Stimulated activated CD8-positive, alpha-beta memory T cell treated with anti-CD3 and anti-CD28 coated beads, Interleukin-4, amount 100 ng/mL, for 4 hours (primary cell): ENCODE measurements at places on chromosomes 11 and 22.

DNA sequence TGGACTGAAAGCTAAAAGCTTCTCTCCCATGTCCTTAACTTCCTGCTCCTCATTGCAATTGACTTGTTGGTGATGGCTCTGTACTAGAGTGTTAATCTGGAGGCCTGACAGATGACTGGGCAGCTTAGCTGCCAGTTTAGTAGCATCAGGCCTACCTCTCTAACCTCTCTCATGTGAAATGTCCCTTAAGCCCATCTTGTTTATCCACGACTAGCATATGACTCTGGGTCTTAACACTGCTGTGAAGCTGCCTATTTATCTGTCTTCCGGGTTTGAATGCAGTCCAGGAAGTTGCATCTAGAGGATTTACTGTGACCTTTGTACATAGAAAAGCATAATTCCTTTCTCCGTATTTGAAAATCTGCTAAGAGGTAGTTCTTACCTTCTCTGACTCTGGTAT lies 85.3 kb upstream of the HORMAD2 start:
- DNase-seq, result no peak

DNA sequence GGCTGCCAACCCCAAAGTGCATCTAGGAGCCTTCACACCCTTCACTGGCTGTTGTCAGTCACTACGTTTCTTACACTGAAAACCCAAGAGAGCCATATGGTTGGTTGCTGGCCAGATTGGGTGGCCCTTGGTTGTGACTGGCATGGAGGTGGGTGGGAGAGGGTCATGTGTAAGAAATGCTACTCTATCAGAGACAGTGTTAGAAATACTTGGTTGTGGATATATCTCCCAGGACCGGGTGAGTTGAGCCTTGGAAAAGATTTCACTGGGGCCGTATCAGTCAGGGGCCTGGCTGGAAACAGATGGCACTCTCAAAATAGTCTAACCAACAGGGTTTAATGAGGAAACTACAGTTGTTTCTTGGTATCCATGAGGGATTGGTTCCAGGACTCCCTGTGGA lies 15.2 kb downstream of the ENDOD1 start:
- no peak for DNase-seq

GRCh38 chr11:105054723-105055493 lies 9.8 kb upstream of the CARD16 start:
- no peak for DNase-seq

- no peak for DNase-seq
Measured at GRCh38 chr22:34344702-34345101, 424.4 kb upstream of the LARGE1 start.

- DNase-seq, result no peak
Measured at GRCh38 chr11:130826572-130826971, 89.7 kb downstream of the SNX19 start.

DNA sequence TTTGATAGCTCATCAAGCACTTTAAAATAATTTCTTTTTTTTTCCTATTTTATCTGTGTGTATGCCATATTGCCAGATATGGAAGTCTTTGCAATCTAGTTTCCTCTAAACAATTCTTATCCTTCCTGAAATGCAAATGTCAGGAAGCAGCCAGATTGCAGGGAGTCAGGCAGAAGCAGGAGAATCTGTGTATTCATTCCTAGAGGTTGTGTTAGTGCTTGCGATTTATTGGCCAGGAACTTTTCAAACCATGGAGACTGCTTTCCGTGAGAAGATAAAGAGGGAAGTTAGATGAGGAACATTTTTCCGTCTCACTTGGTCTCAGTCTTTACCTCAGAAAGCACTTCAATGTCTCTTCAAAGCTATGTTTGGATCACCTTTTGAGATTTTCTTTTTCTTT lies 91.9 kb downstream of the GRAMD1B start:
- no peak for DNase-seq

- no peak for DNase-seq
Measured at GRCh38 chr11:62508336-62509058, 38.1 kb downstream of the AHNAK start.

- no peak for DNase-seq
Measured at GRCh38 chr11:70550456-70551195, 152.3 kb downstream of the CTTN start.

- no peak for DNase-seq
Measured at GRCh38 chr11:116651737-116652237, 121.0 kb downstream of the BUD13 start.

GRCh38 chr11:59207988-59208451 lies 4.7 kb downstream of the MPEG1 start:
- no peak for DNase-seq

DNA sequence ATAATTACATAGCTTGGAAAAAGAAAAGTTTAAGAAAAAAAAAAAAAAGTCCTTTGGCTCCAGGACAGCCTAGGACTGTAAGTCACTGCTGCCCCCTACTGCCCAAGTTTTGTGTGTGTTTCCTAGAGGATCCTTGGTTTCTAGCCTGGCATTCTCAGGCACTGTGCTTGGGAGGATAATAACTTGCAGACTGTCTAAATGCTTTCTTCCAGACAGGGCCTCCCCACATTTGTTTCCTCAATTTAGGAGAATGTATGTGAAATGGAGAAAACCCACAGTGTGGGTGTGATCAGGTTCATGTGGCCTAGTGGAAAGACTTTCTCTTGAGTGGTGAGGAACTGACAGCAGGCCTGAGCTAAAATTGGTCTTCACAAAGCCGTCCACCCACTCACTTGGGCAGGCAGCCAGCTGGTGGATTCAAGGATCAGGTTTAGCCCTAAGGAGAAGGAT lies 191.0 kb downstream of the NAV2 start:
- DNase-seq, result no peak

GRCh38 chr11:4881188-4881587 lies 512 bp upstream of the OR51T1 start:
- no peak for DNase-seq

- DNase-seq, result no peak
Measured at GRCh38 chr11:100851147-100851546, 164.1 kb downstream of the ARHGAP42 start.

GRCh38 chr11:68584991-68585524 lies 99.3 kb upstream of the GAL start:
- no peak for DNase-seq

DNA sequence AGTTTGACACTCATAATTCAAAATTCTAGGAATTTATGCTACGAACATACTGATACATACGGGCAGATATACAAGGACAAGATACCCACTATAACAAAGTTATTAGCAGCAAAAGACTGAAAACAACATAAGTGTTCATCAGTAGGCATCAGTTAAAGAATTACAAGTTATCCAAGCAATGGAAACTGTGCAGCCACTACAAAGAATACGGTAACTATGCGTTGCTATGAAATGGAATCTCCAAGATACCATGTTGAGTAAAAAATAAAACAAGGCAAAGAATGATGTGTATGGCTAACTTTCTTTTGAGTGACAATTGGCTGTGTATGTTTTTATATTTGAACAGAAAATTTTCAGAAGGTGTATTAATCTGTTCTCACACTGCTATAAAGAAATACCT lies 151.7 kb downstream of the ADAMTS15 start:
- no peak for DNase-seq

DNA sequence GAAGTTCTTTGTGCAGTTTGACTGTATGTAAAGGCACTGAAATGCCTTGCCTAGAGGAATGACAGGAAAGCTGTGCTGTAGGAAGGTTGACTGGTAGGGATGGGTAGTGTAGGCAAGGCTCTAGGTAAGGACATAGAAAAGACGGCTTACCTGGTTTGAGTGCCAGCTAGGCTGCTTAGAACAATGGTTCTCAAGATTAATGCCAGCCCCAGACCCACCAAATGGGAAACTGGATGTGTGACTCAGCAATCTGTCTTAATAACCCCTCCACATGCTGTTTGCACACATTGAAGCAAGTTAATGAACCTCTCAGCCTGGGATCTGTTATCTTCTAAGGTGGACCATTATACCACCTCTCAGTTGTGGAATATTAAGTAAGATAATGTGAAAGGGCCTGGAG lies 3.7 kb downstream of the RPS3 start:
- no peak for DNase-seq

GRCh38 chr11:68460741-68461574 lies at the start of gene PPP6R3:
TSS of gene PPP6R3 (plus strand) at chr11:68460752. CDS start at chr11:68537665, 76,913 bp downstream.
- no peak for DNase-seq

DNA sequence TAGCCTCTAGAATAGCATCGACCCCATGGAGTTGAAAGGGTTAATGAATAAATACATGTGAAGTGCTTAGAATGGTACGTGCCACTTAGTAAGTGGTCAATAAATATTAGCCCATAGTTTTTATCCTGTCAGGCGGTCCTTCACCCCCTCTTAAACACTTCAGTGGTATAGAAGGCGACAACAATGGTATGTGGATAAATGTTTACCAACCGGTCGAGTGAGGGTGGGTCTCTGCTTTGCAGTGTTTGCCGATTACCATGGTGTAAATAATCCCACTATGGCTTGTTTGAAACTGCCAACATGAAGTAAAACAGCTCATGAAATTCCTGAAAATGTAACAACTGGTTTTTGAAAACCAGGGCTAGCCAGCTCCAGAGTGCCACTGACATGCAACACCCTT lies 541.2 kb downstream of the BUD13 start:
- no peak for DNase-seq

DNA sequence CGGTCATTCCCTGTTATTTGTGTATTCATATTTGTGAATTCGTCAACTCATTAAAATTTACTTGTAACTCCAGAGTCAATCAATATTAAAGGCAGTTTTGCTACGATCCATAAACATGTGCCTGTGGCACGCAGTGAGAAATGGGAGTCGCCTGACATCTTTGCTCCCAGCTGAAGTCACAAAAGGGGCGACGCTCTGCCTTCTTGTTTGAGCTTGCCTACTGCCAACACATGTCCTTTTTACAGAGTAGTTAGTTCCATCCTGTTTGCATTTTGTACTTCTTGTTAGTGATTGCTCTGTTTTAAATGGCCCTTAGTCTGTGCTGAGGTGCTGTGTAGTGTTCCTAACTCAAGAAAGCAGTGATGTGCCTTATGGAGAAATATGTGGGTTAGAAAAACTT lies 305.3 kb downstream of the ETS1 start:
- no peak for DNase-seq

DNA sequence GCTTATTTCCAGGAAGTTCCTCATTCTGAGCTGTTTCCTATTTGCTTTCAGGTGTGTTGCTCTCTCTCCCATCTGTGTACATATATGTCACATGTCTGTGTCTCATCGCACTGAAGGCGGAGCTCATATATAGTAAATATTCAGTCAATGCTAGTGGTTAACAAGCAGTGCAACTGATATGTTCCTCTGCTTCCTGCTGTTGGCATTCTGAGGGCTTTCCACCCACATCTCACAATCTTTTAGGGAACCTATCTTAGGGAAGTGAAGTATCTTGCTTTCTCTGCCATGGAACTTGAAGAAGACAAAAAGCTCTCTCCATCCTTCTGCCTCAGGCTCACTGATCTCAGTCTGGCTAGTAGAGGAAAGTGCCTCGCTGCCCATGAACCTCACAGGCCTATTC lies 139.8 kb downstream of the TTC17 start:
- no peak for DNase-seq

DNA sequence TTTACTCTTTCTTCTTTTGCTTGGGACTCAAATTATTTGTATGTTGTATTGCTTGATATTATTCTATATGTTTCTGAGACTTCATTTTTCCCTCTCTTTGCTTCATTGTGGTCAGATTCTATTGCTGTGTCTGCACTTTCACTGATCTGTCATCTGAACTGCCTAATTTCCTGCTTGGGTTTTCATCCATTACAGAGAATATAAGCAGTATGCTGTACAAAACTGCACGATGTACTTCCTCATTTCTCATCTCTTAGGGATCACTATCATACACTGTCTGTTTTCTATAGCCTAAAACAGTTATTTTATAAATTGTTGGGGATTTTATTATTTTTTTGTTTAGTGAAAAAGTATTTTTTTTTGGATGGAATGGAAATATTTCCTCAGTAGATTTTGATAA lies 736.7 kb upstream of the ANO5 start:
- DNase-seq, result no peak

- DNase-seq, result no peak
Measured at GRCh38 chr11:96168623-96169022, 174.4 kb downstream of the MAML2 start.
